Stimulated activated CD4-positive, alpha-beta T cell treated with anti-CD3 and anti-CD28 coated beads, Interleukin-15, amount 100 ng/mL, for 1 hour (primary cell): ENCODE measurements at places on chromosomes 1 and 21.

DNA sequence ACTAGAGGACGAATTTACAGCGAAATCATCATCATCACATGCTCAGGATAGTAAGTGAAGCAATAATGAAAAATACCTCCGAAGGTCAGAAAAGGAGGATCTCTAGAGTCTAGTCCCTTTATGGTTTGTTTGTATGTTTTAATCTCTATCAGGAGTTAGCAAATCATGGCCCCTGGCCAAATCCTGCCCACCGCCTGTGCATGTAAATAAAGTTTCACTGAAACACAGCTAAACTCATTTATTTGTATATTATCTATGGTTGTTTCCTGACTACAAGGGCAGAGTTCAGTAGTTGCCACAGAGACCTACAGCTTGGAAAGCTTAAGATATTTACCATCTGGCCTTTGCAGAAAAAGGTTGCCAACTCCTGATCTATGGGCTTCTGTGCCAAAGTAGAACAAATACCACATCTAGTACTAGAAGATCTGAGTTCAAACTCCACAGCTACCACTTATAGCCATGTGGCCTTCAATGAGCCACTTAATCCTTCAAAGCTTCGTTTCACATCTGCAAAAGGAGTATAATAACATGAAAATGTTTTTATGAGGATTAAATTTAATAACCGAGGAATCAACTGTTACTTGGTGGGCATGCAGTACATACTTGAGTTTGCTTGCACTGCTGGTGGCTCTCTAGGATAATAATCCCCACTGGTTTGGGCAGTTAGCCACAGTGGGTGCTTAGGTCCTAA, 94.0 kb upstream of the KIF26B start:
- no peak for DNase-seq

- no peak for DNase-seq
These were observed 1795.5 kb downstream of the MRPL39 start for GRCh38 chr21:23811805-23812204.

- no peak for DNase-seq
These were observed 69.8 kb downstream of the LRIG2 start for GRCh38 chr1:113142791-113143190.

DNA sequence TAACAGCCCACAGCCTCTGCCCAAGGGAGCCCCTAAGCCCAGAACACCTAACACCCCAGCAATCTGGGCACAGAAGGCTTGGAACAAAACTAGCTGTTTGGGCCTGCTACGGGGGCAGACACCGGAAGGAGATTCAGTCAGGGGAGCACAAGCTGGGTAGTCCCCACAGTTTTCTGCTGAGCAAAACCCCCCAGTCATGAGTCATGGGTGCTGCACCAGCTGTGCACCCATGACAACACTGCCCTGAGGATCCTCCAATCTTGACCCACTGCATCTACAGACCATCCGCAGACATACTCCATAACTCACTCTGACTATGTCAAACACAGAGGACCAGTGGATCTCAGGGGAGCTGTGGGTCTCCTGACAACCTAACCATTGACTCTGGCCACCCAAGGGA, 105.1 kb downstream of the LRIG2 start:
- DNase-seq = no peak

GRCh38 chr1:241822846-241823245, 25.2 kb upstream of the EXO1 start:
- DNase-seq = no peak

GRCh38 chr1:12480041-12480440, 138.0 kb downstream of the DHRS3 start:
- no peak for DNase-seq
